ENCODE measurements at places on chromosomes 5 and 9. TPM values are rescaled to one million over a fixed set of nuclear protein-coding genes. Genes with fewer than 3 reads are reported as not detected.
A peak's percentile ranks its signal among the peaks of the same experiment; 100 is the strongest.

Gene ADAMTS16
- 12.1 TPM for polyA plus RNA-seq

Gene DPYSL3
- 108 TPM for polyA plus RNA-seq

Gene SPINK6
- not detected for polyA plus RNA-seq

Gene PAEP
- polyA plus RNA-seq: 1.3 TPM

Gene ARHGAP26
- polyA plus RNA-seq: 11.8 TPM

Gene POLR3G
- 1.5 TPM for polyA plus RNA-seq

Gene AJM1
- 2.1 TPM for polyA plus RNA-seq

Gene RHOBTB3
- 78.3 TPM for polyA plus RNA-seq

Gene FUBP3
- 41.7 TPM for polyA plus RNA-seq

Gene SLC46A2
- not detected for polyA plus RNA-seq

Gene LRRC19
- polyA plus RNA-seq: 3.8 TPM

Gene TAF11L5
- polyA plus RNA-seq: not detected

DNA sequence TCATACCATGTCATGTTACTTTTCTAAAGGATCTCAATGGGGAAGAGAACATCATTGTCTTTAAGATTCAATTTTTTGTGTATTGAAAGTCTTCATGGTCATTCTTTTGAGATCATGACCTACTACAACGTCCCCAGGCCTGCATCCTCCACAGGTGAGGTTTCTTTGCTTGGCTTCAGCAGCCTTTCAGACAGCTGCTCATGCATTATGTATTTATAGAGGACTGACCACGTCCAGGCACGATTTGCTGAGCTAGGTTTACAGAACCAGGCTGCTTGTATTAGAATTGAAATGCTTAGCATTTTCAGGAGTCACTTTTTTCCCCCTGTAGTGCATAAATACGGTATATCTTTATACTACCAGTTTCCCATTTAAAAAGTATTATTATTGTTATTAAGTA is 70.4 kb downstream of the LIX1 start:
- no peaks in the 10 kb centered on the region for H3K27me3 ChIP-seq
- H3K4me3 ChIP-seq: no peak overlapping the region
- DNase-seq: no peak
- H3K36me3 ChIP-seq: no peaks in the 10 kb centered on the region

DNA sequence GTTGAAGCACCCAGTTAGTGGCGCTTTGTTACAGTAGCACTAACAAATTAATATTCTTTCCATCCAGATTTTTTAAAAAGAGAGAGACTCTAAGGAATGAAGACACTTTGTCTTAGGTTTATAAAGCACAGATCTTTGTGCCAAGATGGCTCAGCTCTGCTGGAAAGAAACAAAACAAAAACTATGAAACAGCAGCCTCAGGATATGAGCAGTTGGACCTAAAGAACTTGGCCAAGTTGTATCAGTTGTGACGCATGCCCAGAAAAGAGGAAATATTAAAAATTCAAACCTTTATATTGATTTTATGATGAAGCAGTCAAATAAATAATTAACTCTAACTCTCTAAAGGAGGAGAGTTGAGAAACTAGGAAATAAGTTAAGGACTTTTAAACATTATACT is 427.2 kb downstream of the SPOCK1 start:
- peak; percentile 66 for DNase-seq
- H3K4me1 ChIP-seq: no peaks in the 10 kb centered on the region
- no peak overlapping the region for H3K4me3 ChIP-seq

- peak overlapping the region; percentile 13 for H3K27ac ChIP-seq
- H3K4me1 ChIP-seq: peaks cover 16% of the 10 kb centered on the region
- peaks cover 25% of the 10 kb centered on the region for H3K27me3 ChIP-seq
- no peak for DNase-seq
- H3K36me3 ChIP-seq: no peaks in the 10 kb centered on the region
Observed at GRCh38 chr9:137000177-137000930, 4.0 kb upstream of the CLIC3 start.

GRCh38 chr5:84549054-84549453 is 164.4 kb upstream of the EDIL3 start:
- H3K27me3 ChIP-seq: no peaks in the 10 kb centered on the region
- H3K4me3 ChIP-seq: no peak overlapping the region
- no peak for DNase-seq
- no peak overlapping the region for H3K27ac ChIP-seq
- no peaks in the 10 kb centered on the region for H3K4me1 ChIP-seq

- no peak overlapping the region for H3K4me3 ChIP-seq
- H3K27ac ChIP-seq: no peak overlapping the region
- peaks cover 3% of the 10 kb centered on the region for H3K27me3 ChIP-seq
- no peaks in the 10 kb centered on the region for H3K36me3 ChIP-seq
- DNase-seq: no peak
Observed at GRCh38 chr5:149667084-149667828, 62.9 kb upstream of the PPARGC1B start.

DNA sequence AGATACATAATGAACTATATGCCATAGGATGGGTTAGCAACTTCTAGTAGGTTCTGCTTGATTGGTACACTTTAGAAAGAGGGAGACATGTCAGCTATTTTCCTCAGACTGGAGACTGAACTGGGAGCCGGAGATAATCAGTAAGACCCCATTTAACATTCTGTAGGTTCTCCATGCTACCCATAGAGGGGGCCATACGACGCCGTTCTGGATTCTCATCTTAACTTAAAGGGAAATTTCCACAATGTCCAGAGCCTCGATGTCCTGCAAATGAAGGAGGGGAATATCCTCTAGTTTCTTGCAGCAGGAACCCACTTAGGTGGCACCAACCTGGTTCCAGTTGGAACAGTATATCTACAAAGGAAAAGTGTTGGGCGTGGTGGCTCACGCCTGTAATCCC is 22.3 kb upstream of the NPM1 start:
- peaks cover 4% of the 10 kb centered on the region for H3K27me3 ChIP-seq
- H3K4me1 ChIP-seq: no peaks in the 10 kb centered on the region
- H3K27ac ChIP-seq: no peak overlapping the region

GRCh38 chr5:173474881-173475287 is 141.6 kb downstream of the BOD1 start:
- peaks cover 39% of the 10 kb centered on the region for H3K4me1 ChIP-seq
- no peak overlapping the region for H3K4me3 ChIP-seq
- no peak for DNase-seq
- no peak overlapping the region for H3K27ac ChIP-seq
- no peaks in the 10 kb centered on the region for H3K36me3 ChIP-seq

- no peaks in the 10 kb centered on the region for H3K27me3 ChIP-seq
- DNase-seq: peak; percentile 59
- H3K27ac ChIP-seq: no peak overlapping the region
- no peaks in the 10 kb centered on the region for H3K36me3 ChIP-seq
- H3K4me3 ChIP-seq: no peak overlapping the region
Observed at GRCh38 chr9:74284581-74285450, 212.3 kb upstream of the RORB start.

- H3K27ac ChIP-seq: no peak overlapping the region
- no peaks in the 10 kb centered on the region for H3K36me3 ChIP-seq
- DNase-seq: no peak
- no peaks in the 10 kb centered on the region for H3K27me3 ChIP-seq
- H3K4me1 ChIP-seq: no peaks in the 10 kb centered on the region
Observed at GRCh38 chr5:169657127-169657526, 20.1 kb downstream of the DOCK2 start.

DNA sequence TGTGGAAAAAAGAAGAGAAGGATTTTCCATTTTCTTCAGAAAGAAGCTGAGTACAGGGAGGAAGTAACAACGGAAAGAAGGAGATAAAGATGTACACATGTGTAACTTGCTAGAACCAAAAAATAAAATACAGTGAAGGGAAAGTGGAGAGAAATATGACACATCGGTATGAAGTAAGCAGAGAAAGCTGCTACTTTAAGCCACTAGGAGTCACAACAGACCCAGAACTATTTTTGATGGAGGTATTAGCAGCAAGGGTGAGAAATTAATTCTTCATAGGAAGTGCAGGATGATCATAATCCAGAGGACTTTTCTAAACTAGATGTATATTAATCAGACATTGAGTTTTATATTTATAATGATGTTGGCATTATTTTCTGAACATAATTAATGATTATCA is 88.5 kb downstream of the FAM174A start:
- no peaks in the 10 kb centered on the region for H3K27me3 ChIP-seq
- peak; percentile 58 for DNase-seq
- H3K4me3 ChIP-seq: no peak overlapping the region
- no peaks in the 10 kb centered on the region for H3K36me3 ChIP-seq

GRCh38 chr5:98604721-98605425 is 168.6 kb upstream of the RGMB start:
- no peak for DNase-seq
- H3K4me3 ChIP-seq: no peak overlapping the region
- H3K4me1 ChIP-seq: no peaks in the 10 kb centered on the region
- no peaks in the 10 kb centered on the region for H3K36me3 ChIP-seq
- H3K27ac ChIP-seq: no peak overlapping the region
- H3K27me3 ChIP-seq: no peaks in the 10 kb centered on the region

GRCh38 chr9:75907329-75907728 is 16.9 kb downstream of the PCSK5 start:
- H3K4me3 ChIP-seq: no peak overlapping the region
- H3K27ac ChIP-seq: no peak overlapping the region
- no peaks in the 10 kb centered on the region for H3K27me3 ChIP-seq
- H3K36me3 ChIP-seq: no peaks in the 10 kb centered on the region
- no peak for DNase-seq

DNA sequence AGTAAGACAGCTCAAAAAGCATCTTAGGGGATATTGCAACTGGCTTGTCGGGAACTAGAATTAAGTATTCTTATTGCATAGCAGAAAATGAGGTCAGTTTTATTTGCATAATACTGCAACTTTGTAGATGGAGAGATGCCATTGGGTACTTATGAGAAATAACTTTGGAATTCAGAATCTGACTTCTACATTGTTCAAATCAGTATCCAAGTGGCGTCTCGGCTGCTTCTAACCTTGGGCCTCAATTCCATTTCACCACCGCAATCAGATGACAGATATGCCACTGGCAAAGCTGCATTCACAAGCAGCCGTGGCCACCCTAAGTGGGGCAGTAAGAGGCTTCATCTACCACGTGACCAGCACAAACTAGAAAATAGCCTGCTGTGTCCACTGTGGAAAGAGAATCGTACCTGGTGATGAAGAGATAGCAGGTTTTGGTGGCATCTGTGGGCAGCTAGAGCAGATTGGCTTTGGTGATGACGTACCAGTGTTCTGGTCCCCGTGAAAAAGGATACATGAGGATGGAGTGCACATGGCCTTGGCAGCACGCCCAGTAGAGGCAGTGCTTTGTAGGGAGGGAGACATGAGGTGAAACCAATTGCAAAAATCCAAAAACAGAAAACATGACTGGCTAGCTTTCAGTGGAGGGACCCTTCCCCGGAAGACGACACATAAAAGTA is 116.6 kb downstream of the KLHL3 start:
- no peak overlapping the region for H3K4me3 ChIP-seq
- no peaks in the 10 kb centered on the region for H3K36me3 ChIP-seq
- DNase-seq: peak; percentile 62
- H3K4me1 ChIP-seq: peaks cover 22% of the 10 kb centered on the region
- no peaks in the 10 kb centered on the region for H3K27me3 ChIP-seq

- no peak overlapping the region for H3K27ac ChIP-seq
- H3K36me3 ChIP-seq: no peaks in the 10 kb centered on the region
- H3K27me3 ChIP-seq: peaks cover 6% of the 10 kb centered on the region
- no peak for DNase-seq
- peaks cover 42% of the 10 kb centered on the region for H3K4me1 ChIP-seq
Observed at GRCh38 chr9:129572052-129572425, 48.9 kb downstream of the C9orf50 start.
